ENCODE measurements at places on chromosomes 7 and 10.

DNA sequence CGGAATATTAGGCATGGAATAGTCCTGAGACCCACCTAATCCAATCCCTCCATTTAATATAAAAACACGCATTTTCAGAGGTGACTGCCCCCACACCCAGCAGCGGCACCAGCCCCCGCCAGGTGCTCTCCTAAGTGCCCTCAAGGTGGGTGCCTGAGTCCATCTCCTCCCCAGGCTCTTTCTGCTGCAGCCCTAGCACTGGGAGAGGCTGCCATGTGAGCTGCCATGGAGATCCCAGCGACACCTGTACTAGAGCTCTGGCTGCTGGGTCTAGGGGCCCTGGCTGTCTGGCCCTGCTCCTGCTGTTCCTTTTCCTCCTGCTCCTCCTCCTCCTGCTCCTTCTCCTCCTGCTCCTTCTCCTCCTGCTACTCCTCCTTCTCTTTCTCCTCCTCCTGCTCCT lies 191.1 kb upstream of the BMPER start:
- no peak for DNase-seq

- peak; percentile 72 for DNase-seq
Observed at GRCh38 chr10:59383436-59383835, 21.1 kb upstream of the FAM13C start.

- DNase-seq = peak; percentile 77
Observed at GRCh38 chr7:137402536-137403352, 59.2 kb upstream of the PTN start.

DNA sequence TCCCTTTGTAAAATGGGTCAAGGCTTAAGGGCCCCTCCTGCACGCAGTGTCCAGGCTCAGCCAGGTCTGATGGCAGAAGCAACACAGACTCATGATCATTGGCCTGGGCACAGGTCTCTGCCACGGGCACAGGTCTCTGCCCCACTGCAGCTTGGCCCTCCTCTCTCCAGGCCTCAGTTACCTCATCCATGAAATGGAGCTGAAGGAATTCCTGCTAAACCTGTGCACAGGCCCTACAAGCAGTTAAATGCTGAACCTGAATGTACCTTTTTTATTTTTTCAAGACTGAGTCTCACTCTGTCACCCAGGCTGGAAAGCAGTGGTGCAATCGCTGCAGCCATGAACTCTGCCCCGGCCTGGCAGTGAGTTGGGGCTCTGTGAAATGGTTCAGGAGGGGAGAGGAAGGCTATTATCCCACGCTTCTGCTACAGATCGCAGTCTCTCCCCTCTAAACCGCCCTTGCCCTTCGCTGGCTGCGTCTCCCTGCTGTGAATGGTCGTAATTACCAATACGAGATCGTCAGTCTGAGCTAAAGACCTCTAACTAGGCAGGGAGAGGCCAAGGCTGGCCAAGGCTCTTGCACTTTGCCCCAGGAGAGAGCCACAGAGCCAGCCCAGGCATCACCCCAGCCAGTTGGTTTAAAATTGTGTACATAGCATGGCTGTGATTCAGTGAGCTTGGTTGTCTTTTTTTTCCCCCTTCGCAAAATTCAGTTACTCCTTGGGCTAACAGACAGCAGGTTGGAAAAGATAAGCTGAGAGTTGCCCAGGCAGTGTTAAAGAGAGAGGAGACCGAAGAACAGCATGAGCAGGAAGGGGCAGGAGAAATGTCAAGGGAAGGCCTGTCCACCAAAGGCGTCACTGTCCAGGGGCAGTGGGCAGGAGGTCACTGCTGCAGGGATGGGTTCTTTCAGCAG lies 93.0 kb upstream of the KCTD7 start:
- no peak for DNase-seq

GRCh38 chr7:28106321-28106829 lies 74.2 kb downstream of the JAZF1 start:
- no peak for DNase-seq

- no peak for DNase-seq
Observed at GRCh38 chr10:37856881-37857286, 526 bp downstream of the ZNF248 start.

DNA sequence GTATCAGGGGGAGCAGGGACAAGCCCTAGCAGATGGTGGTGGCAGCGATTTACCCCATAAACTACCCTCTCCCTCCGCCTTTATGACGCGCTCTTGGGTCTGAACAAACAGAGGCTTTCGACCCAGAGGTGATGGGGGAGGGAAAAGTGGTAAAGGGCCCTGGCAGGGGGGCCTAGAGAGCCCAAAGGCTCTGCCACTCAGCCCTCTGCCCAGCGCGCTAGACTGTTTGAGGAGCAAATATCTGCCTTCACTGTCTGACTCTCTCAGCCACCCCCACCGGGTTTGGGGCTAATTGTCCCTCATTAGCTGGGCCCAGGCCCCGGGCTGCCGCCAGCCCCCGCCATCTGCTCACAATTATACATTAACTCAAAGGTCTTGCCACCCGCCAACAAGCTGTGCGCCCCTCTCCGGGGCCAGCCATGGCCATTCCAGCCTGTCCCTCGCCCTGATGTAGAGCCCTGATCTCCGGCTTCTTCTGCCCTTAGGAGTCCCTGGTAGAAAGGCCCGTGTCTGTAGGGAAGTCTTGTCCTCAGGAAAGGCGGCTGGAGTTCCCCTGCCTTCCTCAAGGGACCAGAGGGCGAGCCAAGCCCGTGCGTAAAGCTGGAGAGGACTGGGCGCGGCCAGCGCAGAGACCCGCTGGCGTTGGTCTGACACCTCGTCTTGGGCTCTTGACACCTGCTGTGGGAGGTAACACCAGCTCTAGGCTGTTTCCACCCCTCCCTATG lies 1.9 kb upstream of the PAX4 start:
- peak; percentile 75 for DNase-seq

All from neural progenitor cell (in vitro differentiated cells).